NCI-H446 (cell line): ENCODE measurements at places on chromosomes 6 and 20.

GRCh38 chr20:31517373-31517772, 3.1 kb downstream of the HM13 start:
- DNase-seq, result no peak

- no peak for DNase-seq
These were observed 693.2 kb upstream of the GJE1 start for GRCh38 chr6:141439513-141439912.

- no peak for DNase-seq
These were observed 81.9 kb downstream of the ZMYND8 start for GRCh38 chr20:47274401-47275108.

GRCh38 chr20:8389381-8390036, 257.4 kb downstream of the PLCB1 start:
- DNase-seq, result peak; percentile 75

DNA sequence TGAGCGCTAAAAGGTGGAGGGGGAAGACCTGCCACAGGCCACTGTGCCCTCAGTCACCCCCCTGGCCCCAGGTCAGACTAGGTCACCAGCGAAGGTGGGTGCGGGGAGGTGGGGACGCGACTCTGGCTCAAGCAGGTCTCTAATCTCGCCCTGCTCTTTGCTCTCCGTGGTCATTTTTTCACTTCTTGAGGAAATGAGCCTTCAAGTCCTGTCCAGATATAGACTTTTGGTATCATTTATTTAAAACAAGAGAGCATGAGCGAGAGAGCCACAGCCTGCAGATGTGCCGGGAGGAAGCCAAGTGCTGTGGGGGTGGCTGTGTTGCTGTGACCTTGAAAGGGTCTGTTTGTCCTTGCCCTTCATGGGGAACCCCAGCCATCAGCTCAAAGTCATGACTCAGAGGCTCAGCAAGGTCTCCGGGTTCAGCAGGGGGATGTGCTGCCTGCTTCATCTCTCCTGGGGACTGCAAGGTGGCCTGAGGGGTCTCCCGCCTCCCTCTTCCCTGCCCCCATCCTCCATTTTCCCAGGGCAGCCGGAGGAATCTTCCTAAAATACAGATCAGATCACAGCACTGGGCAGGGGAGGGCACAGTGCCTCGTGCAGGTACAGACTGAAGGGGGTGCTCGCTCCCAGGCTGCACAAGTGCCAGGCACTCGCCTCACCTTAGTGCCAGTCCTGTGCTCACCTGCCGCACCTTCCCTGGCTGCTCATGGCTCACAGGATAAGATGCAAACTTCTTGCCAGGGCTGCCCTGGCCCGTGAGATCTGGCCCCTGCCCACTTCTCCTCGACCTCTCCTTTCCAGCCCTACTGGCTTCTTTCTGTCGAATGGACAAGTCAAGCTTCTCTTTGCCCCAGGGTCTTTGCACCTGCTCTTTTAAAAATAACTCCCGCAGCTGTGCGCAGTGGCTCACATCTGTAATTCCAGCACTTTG, 26.5 kb downstream of the SULF2 start:
- no peak for DNase-seq

- no peak for DNase-seq
These were observed 7.2 kb upstream of the CCNC start for GRCh38 chr6:99575544-99576227.

GRCh38 chr6:138211048-138211581, 7.2 kb downstream of the PBOV1 start:
- no peak for DNase-seq

- peak; percentile 35 for DNase-seq
These were observed 97.4 kb upstream of the RNF24 start for GRCh38 chr20:4112481-4113421.

DNA sequence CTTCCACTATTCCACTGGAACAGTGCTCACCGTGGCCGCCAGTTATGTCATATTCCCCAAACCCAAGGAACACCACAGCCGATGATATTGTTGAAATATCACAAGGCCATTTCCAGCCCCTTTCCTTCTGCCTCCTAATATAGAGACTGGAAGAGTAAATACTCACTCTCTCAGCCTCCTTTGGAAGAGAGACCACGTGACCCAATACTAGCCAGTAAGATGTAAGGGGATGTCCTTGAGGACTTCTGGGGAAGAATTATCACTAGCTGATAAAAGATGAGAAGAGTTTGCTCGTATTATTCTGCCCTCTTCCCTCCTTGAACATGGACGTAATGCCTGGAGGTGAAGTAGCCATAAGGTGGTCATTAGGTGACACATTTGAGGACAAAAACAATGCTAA, 13.5 kb downstream of the MAK start:
- no peak for DNase-seq

DNA sequence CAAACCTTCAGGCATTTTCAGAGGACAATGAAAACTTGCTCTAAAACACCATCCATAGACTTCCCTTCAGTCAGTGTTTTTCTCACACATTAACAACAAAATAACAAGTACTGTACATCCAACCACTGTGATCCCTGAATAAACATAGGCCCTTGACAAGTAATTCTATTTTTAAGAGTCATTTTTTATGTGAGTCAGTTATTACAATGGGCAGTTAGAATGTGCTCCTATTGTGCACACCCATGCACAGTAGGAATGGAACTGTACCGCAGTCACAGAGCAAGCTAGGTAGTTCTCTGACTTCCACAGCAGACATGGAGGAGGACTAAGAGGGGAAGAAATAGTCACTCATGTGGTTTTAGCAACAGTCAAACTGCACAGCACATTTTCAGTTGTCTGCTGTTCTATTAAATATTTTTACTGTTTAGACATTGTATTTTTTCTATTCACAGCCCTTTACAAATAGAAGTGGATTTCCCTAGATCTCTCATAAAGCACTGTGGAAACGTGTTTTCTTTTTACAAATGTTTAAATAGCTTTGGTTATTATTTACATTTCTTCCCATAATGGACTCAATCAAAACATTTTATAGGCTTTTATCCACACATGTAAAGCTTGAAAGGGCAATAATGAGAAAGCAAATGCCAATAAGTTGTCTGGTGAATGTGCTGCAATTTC, 100.4 kb downstream of the JAG1 start:
- DNase-seq, result no peak

DNA sequence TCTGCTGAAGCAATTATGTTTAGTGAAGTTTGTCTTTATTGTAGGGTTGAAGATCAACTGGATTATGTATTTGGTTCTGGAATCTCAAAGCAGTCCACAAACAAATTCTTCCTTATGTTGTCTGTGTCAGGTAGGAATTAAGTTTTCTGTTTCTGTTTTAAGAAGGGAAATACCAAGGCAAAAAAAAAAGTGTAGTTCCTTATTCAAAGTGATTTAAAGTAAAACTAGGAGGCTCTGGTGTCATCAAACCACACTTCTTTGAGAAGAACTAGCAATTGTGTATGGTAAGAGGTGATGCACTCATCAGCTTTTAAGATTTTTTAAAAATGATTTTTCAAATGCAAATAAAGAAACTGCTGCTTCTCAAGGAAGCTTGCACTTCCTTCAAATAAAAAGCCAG, 1.9 kb downstream of the FAM135A start:
- DNase-seq, result no peak

DNA sequence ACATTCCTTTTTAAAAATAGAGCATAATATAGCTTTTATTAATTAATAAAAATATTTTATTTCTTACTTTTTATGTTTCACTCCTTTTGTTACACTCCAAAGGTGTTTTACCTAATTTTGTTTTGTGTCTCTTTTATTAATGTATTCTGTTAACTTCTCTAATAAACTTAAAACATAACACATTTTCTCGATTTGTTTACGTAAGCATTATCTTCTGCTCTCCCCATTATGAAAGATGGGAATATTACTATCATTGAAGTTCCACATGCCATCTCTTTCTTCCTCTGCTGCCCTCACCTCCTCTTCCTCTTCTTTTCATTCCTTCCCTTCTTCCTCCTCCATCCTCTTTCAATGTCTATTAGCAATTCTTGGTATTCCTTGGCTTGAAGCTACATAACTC, 85.0 kb upstream of the HCRTR2 start:
- no peak for DNase-seq

GRCh38 chr20:48898896-48899530, 22.5 kb upstream of the ARFGEF2 start:
- DNase-seq, result no peak

DNA sequence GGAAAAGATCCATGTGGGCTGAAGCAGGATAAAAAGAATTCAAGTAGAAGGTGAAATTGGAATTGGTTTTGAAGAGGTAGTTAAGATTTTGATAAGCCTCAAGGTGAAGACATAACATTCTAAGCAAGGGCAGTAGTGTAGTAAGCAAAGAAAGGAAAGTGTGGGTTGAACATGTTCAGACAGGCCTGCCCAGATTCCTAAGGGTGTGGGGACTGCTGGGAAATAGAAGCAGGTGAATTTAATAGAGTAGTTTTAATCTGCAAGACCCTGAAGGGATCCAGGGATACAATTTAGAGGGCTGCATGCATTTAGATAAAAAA, 19.1 kb downstream of the TAB2 start:
- no peak for DNase-seq

DNA sequence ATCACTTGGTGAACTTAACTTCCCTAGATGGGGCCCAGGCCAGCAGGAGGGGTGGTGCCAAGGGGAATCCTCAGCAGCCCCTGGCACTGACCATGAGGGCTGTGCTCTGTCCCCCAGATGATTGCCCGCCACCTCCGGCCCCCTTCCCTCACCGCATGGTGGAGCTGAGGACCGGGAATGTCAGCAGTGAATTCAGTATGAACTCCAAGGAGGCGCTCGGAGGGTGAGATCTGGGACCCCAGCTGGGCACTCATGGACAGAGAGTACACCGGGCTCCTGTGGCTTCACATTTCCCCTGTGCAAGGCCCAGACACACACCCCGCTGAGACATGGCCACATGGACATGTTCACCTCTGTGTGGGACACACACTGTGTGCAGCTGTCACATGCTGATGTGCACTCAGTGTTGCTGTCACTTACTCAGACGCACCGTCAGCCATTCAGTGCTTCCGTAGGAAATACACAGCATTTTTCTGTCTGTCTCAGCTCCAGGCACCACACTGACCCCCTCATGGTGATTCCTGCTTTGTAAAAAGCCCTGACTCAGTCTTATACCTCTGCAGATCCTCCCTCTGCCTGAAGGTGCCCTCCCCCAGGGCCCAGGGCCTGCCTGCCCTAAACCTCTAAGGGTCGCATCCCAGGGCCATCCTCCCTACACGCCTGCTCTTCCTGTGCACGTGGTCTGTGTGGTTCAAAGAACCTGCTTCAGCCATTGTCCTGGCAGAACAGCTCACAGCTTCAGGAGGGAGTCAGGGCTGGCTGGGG, 4.4 kb downstream of the MYLK2 start:
- DNase-seq, result no peak

- no peak for DNase-seq
These were observed 21.2 kb upstream of the KCNK5 start for GRCh38 chr6:39250507-39250906.

GRCh38 chr20:62656197-62656918, 14.1 kb downstream of the SLCO4A1 start:
- DNase-seq, result no peak

DNA sequence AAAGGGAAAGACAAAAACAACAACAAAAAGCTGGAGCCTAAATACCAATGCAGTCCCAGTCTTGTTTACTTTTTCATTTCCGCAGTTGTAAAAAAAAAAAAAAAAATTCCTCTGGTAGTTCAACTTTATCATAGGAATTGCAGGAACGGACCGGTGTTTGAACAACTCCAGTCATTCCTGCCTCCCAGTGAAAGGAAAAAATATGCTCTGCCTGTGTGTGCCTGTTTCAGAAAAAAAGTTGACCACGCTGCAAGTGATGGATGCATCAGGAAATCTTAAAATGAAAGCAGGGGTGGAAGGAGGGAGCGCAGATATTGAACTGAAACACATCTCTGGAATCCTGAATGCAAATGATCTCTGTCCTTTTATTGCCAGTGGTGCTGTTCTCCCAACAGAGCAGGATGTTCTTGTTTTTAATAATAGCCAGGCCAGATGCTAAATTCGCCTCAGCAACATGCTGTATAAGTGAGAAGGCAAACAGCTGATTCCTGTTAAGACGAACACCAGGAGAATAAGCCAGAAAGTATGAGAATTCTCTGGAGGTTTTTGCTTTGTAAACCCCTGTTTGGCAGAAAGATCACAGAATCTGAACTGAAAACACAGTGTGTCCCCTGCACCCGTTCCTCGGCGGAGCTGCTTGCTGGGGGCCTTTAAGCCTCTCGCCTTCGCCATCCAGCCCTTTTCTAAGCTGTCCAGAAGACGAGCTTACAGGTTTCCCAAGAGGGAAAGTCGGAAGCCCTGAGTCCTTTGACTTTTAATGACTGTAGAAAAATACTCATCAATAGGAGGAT, 178.4 kb upstream of the SUPT3H start:
- DNase-seq, result no peak

DNA sequence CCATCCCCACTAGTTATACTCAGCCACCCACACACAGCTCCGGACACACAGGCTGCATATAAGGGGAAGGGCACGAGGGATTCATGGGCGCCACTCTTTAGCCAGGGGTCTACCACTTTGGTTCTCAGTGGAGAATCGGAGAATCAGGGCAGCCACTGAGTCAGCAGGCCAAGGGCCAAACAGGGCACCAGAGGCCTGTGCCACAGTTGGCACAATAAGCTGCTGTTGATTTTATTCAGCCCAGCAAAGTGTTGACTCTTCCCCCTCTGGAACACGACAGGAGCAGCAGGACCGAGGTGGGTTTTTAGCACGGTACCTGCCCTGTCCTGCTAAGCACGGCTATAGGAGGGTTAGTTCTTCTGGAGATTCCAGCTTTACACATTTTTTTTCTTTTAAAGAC, 48.3 kb downstream of the GJA10 start:
- no peak for DNase-seq

- DNase-seq, result no peak
These were observed 43.9 kb upstream of the NOL4L start for GRCh38 chr20:32628960-32629530.

- DNase-seq, result no peak
These were observed 227.9 kb downstream of the LAMA2 start for GRCh38 chr6:129110690-129111343.

DNA sequence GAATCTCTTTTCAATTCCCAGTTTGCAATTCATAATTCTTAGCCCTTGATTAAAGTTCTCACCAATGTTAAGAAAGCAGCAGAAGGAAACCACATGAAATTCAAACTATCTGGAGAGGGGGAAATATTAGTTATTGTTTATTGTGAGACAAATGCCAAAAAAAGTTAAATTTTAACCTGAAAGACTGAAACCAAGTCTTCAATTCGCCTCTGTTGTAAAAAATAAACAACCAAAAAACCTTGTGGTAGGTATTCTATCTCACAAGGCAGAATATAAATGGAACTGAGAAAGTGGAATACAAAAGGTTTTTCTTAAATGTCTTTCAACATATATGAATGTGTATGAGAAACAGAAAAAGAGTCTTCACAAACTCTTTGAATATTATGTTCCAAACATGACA, 24.8 kb downstream of the TMX4 start:
- no peak for DNase-seq
